ENCODE measurements at places on chromosomes 3 and 15.

DNA sequence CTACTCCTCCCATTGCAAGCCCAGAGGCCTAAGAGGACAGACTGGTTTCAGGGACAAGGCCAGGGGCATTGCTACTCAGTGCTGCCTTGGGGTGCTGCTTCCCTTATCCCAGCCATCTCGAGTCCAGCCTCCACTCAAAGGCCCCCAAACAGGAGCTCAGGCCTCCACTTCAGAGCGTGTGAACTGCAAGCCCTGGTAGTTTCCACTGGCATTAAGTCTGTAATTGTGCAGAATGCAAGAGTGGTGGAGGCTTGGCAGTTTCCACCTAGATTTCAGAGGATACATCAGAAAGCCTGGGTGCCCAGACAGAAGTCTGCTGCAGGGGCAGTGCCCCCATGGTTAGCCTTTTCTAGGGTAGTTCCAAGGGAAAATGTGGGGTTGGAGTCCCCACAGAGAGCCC, 192.8 kb upstream of the ST8SIA2 start:
- DNase-seq: no peak

DNA sequence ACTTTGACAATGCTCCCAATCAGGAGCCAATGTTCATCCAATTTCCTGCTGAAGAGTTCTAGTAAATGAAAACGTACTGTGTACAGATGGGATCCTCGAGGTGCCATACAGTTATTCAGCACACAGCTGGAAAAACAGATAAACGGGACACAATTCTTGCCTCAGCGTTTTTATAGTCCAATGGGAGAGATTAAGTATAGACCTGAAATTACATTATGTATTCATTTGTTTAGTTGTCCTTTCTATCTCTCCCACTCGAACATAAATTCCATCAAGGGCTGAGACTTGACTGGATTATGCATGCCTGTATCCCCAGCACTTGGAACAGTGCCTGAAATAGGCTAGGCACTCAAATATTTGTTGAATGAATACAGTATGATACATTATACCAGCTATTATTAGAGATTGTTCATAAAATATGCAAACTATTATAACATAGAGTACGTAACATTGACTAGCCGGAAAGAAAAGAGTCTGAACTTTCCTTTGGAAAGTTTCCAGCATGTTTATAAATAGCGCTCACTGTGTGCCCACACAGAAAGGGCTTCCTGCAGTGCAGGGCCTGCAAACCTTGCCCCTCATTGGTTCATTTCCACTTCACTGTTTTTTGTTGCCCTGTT, 27.4 kb upstream of the SNTN start:
- DNase-seq: peak; percentile 93

DNA sequence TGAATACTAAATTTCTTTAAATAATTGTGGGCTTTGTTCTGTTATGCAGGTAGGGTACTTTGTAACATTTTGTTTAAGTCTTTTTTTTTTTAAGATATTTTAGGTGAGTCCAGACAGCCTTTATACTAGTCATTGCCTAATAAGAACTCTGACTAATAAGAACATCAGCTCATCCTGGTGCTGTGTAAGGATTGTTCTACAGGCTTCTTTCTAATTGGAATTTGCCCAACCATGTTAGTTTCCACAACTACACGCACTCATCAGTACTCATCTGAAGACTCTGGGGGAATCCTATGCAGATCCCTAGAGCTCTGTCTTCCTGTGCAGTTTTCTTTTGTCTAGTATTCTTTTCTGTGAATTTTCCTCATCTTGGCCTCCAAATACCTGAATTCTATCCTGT, 741.8 kb downstream of the IGSF11 start:
- no peak for DNase-seq

DNA sequence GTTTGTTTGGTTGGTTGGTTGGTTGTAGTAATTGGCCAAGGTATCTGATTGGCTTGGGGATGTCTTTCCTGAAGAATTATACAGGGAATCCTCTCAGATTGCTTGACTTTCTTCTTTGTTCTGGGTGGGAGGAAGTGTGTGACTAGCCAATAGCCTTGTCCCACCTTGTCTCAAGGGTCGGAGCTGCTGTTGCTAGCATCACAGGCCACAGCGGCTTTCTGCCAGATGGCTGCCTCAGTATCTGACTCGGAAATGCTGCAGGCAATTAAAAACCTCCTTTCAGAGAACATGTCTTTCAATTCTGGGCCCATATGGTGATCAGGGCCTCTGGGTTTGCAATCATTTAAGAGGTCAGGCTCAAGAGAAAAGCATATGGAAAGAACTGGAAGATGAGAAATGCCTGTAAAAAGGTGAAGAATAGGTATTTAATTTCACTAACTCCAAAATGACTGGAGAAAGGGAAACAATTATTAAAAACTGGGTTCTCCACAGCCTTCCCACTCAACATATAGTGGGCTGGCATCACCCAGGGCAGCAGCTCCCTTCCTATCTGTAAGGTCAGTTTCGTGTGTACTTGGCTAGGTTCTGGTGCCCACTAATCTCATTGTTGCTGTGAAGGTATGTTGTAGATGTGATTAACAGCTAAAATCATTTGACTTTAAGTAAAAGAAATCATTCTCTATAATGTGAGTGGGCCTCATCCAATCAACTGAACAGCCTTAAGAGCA, 32.4 kb downstream of the TGFBR2 start:
- no peak for DNase-seq

- no peak for DNase-seq
Observed at GRCh38 chr15:75044258-75044878, 21.0 kb downstream of the PPCDC start.

DNA sequence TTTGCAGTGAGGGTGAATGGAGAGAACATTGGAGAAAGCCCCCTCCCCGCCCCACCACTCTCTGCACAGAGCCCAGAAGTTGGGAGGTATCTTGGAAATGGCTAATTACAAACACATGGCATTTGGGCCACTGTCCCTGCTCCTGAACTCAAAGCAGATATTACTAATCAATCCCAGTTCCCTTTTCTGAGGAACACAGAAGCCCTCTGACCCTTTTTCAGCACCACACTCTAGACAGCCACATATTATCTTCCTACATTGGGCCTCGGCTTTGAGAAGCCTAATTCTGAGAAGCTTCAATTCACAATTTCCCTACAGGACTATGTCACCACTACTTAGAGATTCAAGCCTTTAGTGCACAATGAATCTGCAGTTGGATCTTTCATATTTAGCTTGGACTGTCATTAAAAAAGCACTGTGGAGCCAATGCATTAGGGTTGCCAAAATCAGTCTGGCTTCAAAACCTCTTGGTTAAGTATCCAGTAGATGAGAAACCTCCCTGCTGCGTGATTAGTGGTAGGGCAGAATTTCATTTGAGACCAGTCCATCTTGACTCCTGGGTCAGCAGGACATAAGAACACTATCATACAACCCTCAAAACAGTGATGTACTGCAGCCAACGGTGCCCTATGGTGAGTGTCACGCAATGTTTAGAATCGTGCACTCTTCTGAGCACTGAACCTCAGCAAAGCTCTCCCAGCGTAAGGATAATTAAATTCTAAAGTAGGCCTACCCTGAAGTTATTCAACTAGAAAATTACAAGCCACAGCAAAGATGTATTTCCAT, 26.1 kb downstream of the MGLL start:
- no peak for DNase-seq

DNA sequence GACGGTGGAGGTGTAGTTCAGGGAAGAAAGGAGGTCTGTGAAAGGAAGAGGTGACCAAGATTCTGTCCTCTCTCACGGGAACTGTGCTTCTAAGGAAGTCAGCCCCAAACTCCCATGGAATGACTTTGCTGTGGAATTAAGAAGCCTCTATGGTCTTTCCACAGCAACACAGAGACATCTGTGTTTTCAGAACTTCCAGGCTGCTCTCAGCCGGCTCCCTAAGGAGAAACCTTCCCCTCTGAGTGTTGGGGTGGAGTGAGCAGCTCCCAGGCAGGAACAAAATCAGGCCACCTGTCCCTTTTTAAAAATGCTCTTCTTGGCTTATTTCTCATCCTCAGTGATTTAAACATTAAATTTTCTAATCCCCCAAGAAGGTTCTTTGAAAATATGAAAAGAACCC, 53.3 kb upstream of the SNRK start:
- DNase-seq: no peak

DNA sequence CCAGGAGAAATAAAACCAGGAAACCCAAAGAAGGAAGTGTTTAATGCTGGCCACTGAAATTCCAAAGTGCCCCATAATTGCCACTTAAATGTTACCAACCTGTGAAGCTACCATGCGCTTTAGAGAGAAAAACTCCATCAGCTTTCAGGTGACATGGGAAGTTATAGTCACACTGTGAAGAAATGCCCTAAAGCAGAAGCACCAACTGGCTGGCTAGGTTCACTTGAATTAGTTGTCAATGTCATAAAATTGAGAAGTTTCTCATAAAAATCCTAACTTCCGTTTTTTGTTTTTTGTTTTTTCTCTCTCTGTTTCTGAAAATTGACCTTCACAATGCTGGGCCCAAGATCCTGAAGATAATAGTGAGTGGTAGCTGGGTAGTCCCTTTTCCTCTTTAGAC, 167.9 kb upstream of the CTNNB1 start:
- DNase-seq: no peak

DNA sequence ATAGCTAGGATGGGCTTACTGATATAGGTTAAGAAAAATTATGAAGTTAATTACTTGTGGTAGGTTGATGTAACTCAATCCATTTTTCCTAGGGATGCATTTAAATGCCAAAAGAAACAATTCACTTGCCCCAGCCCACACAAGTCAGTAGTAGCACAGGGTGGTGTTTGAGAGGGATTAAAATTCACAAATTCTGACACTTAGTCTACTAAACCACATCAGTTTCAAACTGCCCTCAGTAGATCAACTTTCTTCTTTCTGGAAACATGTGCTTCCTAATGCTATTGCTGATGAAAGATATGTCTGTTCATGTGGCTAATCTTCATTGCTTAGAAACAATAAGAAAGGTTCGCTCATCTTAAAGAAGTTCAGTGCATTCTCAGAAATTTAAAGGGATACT, 160.6 kb downstream of the EPHA3 start:
- no peak for DNase-seq

- DNase-seq: peak; percentile 70
Observed at GRCh38 chr3:33315826-33316225, 38.6 kb downstream of the FBXL2 start.

DNA sequence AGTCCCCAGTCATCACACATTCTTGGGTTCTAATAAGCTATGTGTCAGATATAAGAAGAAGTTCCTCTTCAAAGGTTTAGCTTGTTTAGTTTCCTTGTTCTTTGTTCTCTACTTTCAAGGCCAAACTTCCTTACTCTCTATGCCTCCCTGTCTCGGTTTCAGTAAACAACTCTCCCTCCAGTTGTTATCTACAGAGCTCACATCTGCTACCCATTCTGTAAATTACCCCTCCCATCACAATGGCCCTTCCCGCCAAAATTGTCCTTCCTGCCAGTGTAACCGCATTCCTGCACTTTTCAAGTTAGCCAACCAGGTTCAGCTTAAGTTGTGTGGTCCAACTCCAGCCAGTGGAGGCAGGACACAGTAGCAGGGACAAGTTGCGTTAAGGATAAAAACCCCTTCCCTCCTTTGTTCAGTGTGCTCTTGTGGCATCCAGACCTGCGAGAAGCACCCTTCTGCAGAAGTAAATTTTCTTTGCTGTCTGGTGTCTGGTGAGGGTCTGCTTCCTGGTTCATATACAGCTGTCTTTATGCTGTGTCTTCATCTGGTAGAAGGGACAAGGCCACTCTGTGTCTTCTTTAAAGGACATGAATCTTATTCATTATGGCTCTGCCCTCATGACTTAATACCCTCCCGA, 342.1 kb upstream of the GRM7 start:
- no peak for DNase-seq

- DNase-seq: no peak
Observed at GRCh38 chr15:101399431-101399830, 90.1 kb downstream of the PCSK6 start.

GRCh38 chr3:189460511-189460910, 170.7 kb upstream of the TP63 start:
- no peak for DNase-seq

- no peak for DNase-seq
Observed at GRCh38 chr3:54507876-54508460, 385.6 kb downstream of the CACNA2D3 start.

DNA sequence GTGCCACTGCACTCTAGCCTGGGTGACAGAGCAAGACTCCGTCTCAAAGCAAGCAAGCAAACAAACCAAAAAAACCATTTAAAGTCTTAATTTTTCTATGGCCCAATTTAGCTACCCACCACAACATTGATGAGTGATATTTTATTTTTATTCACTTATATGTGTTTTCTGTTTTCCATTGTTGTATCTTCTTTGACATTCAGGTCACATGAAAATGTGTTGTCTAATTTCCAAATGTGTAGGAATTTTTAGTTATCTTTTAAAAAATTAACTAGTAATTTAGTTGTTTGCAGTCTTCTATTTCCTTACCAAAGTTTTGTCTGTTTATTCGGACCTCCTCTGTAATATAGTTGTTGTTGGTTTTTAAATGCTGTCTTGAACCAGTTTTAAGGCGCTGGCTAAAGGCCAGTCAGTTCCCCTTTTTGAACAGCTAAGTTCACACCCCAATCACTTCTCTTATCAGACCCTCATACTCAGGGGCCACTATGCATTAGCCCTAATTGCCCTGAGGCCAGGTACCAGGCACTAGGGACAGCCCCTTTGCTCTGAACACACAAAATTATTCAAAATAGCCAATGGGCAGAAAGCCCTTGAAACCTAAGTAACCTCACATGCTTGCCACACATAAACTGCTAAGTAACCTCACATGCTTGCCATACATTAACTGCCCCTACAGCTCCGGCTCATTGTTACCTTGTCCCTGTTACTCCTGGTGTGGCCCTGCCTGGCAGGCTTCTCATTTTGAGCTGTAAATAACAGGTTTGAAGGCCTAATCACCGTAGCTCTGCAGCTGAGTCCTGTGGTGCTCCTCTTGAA, 4.3 kb upstream of the CCR4 start:
- DNase-seq: no peak
